Left colon (tissue), 2 donors: ENCODE measurements at places on chromosomes 7 and 10. TPM values are rescaled to one million over a fixed set of nuclear protein-coding genes. Genes with fewer than 3 reads are reported as not detected.

The SLC25A13 gene
- 73.3 TPM for total RNA-seq

The MYOZ1 gene
- total RNA-seq = not detected

The WEE2 gene
- not detected for total RNA-seq

The SEC31B gene
- 15.3 TPM for total RNA-seq

- no peak for DNase-seq
These were observed 61.9 kb downstream of the CACUL1 start for GRCh38 chr10:118692872-118693271.

The PRTFDC1 gene
- total RNA-seq = 6.6 TPM

The NOS3 gene
- 2.7 TPM for total RNA-seq

The CCDC146 gene
- 15.7 TPM for total RNA-seq

The ANLN gene
- total RNA-seq = 13.7 TPM

The RHOBTB1 gene
- total RNA-seq = 4.3 TPM

The SCART1 gene
- 3.9 TPM for total RNA-seq

The FKBP6 gene
- not detected for total RNA-seq

GRCh38 chr7:111029141-111029572 lies 61.8 kb upstream of the LRRN3 start:
- DNase-seq = no peak

DNA sequence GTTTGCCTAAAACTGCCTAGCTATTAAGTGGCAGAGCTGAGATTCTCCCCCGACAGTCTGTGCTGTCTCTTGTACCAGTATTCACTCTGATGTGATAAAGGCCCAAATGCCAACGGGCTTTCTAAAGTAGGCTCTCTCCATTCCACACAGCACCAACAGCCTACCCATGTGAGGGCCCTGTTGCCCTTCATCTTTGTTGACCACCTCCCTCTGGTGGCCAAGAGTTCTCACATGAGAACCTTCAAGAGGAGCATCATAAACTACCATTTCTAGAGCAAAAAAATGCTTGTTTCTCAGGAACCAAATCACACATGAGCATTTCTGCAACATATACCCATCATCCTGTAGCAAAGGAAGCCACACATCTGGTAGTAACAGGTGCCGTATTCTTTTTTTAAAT lies 185.8 kb downstream of the GRM8 start:
- peak; percentile 42 for DNase-seq

The SFTPA1 gene
- total RNA-seq = not detected

GRCh38 chr10:4517746-4518145 lies 308.3 kb upstream of the AKR1E2 start:
- no peak for DNase-seq

DNA sequence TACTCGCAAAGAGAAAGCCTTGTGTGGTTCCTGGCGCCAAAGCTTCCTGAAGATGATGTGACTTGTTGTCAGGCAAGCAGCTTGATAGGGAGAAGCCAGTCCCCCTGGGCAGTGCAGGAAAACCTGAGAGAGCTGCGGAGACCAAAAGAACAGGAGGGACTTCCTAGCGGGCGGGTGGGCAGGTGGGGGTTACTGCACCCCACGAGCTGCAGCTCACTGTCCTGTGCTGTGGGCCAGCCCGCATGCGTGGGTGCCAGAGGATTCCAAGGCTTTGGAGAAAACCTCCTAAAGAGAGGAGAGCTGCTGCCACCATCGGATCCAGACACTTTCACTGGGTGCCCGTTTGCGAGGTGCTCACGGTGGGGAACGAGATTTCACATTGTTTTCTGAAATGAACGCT lies 145.1 kb downstream of the ACTR3B start:
- DNase-seq = no peak
